NCI-H1436 treated with DMSO at 0.1 percent for 48 hours (cell line): ENCODE measurements at places on chromosomes 4 and X.
A peak's percentile ranks its signal among the peaks of the same experiment; 100 is the strongest.

- DNase-seq, result peak; percentile 50
Measured at GRCh38 chrX:153924149-153924861, 1.8 kb downstream of the ARHGAP4 start.

GRCh38 chrX:55135171-55135570 lies 46.4 kb downstream of the PAGE2 start:
- DNase-seq, result no peak

GRCh38 chrX:49272421-49272820 lies 2.8 kb downstream of the PPP1R3F start:
- DNase-seq, result no peak

DNA sequence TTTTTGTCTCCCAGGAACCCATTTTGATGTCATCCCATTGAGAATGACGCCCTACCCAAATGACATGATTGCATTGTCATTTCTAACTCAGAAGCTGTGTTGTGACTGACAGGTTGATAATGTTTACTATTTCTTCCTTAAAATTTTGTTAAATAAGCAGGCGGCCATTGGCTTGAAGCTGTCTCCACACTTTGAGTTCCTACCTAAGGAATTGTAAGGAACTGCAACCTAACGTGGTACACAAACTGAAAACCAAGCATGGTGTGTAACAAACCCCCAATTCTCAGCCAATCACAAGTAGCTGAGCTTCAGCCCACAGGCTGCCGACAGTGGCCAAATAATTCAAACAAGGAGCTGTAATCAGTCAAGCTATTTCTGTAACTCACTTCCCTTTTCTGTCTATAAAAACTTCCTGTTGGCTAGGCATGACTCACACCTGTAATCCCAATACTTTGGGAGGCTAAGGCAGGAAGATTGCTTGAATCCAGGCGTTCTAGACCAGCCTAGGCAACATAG lies 2.9 kb upstream of the MND1 start:
- no peak for DNase-seq

- DNase-seq, result no peak
Measured at GRCh38 chr4:71687056-71687455, 96.8 kb downstream of the GC start.

GRCh38 chr4:47490550-47490949 lies 5.5 kb downstream of the ATP10D start:
- no peak for DNase-seq

DNA sequence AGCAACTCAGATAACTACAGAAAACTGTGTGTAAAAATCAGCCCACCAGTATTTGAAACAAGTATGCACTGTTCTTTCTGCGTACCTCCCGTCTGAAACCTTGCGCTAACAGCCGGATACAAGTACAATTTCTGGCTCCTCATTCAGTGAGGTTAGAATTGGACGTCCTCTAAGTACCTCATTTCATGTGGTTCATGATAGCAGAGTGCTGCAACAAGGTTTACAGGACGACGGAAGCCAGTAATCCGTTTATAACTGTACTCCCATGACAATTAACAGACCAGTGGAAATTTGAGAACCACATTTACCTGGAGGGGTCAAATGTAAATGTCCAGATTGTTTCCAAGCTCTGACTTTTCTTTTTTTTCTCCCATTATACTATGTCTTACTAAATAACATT lies 52.9 kb upstream of the TENM3 start:
- no peak for DNase-seq

DNA sequence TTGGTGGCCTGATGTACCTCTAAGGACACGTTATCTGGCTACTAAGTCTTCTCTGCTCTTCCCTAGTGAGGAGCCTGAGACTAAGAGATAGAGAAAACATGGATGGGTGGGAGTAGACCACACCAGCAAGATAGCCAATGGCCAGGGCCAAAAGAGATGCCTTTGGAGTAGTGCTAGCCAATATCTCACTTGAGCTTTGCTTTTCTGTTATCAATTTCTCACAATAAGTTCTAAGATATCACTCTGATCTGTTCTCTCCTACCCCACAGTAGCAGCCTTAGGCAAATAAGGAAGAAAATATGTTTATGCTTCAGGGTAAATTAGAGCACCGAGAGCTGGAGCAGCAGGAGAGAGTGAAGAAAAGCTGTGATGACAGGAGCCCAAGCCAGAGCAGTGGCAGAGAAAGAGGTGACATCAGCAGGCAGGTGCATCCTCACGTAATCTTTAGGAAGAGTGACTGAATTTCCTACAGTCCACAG lies 343.9 kb upstream of the NOCT start:
- no peak for DNase-seq

GRCh38 chr4:8705161-8706145 lies 112.9 kb downstream of the CPZ start:
- no peak for DNase-seq

- DNase-seq, result no peak
Measured at GRCh38 chrX:154096140-154097002, 1.1 kb downstream of the MECP2 start.

GRCh38 chrX:125651426-125651825 lies 331.8 kb downstream of the TEX13C start:
- no peak for DNase-seq

- no peak for DNase-seq
Measured at GRCh38 chr4:129950217-129950616, 854.3 kb downstream of the C4orf33 start.

DNA sequence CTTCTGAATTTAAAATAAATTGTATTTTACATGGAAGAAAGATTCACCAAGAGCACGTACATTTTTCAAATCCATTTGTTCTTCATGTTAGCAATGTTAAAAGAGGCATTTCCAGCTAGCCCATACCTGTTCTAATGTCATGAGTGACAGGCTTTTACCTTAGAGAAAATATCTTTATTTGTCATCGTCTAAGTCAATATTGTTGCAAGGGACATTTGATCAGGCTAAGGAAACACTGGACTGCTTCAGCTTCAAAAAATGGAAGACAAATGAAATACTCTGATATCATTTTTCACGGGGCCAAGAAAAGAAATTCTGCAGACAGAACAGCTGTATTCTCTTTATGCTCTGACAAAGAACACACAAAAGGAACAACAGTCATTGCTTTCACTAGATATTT lies 207.7 kb downstream of the RCHY1 start:
- DNase-seq, result no peak

GRCh38 chr4:93495346-93495745 lies 333.2 kb upstream of the ATOH1 start:
- no peak for DNase-seq
